ENCODE measurements at places on chromosomes 12 and 14.

DNA sequence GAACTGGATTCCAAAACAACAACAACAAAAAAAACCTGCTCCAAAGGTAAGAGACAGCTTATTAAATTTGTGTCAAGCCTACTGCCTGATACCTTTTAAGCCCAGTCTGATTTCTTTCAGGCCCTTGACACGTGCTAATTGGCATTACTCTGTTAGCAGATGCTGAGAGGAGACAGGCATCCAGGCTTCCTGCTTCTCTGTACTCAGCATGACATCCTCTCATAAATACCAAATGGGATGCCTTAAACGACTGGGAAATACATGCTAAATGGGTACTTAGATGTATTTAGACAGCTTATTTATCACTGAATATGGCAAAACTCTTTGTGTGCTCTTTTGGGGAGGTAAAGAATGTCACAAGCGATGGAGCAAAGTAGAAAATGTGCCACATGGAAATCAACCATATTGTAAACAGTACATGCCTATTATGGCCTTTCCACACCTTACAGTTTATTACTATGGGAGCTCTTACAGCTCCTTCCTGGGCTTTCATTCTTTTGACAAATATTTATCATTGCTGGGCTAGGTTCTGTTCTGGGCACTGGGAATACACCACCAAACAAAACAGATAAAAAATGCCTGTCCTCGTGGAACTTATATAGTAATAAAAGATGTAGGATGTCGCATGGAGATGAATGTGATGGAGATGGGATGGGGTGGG lies 11.5 kb upstream of the PCED1B start:
- DNase-seq = peak; percentile 77

DNA sequence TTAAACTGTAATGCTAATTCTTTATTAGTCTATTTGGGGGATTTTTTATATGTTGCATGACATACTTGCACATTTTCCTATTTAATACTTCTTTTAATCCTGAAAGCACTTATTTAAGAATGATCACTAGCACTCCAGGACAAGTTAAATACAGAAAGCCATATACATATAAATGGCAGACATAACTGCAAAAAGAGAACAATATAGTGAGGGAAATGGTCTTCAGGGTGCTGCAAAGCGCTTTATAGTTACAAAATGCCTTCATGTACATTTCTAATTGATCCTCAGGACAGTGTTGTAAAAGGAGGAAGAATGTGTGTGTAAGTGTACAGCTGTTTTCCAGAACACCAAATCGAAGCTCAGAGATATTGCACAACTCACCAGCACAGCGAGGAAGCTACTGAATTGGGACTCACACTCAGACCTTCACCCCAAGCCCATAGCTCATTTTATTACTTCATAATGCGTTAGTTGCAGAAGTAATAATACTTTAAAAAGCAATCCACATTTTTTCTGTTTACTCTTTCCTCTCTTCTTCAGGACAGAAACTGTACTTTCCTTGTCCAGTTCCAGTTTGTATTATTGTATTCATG lies 428.2 kb downstream of the RAD51B start:
- DNase-seq = no peak

GRCh38 chr12:47805417-47805816 lies 14.3 kb downstream of the HDAC7 start:
- DNase-seq = no peak

DNA sequence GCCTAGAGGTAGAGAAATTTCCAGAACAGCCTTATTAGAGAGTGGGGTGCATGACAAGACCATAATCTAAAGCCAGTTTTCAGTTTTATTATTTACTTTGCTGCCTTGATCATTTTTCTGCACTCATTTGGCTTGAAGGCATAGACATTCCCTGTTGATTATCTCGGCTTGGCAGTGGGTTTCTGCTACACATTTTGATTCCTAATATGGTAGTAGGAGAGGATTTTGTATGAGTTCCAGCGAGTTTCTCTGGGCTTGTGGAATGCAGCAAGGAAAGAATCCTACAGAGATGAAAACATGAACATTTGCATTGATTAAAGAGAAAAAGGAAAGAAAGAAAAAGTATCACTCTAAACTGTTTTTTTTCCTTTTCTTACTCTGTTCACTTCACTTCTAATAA lies 281.2 kb downstream of the PAWR start:
- DNase-seq = peak; percentile 53

- no peak for DNase-seq
Observed at GRCh38 chr12:47777741-47778558, 4.9 kb downstream of the SLC48A1 start.
